ENCODE measurements at places on chromosomes 2 and 18.

DNA sequence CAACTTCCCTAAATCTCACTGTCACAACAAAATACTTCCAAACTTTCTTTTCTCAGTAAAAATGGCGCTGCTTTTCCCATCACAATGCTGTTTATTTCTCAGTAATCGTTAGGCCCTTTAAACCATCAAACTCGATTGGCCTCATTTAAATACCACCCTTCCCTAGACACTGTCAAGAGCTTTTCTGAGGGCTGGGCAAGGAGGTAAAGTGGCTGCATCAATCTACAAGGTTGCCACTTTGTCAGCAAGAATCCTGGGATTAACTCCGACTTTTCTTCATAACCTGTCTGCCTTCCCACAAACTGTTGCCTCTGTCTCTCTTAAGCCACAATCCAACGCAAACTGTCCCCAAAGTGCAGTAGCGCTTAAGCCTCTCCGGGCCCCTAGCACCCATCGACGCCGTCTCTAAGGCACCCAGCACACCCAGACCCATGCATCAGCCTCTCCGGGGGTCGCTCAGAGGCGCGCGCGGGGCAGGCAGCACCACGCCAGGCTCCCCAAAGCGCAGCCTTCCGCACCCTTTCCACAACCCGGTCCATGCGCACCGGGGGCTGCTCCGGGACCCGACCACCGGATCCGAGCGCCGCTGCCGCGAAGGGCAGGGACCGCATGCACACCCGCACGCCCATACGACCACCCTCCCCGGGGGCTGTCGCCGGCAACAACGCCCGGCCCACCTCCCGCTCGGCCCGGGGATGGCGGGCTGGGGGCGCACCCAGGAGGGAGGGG, 683 bp downstream of the MBOAT2 start:
- no peak for DNase-seq

DNA sequence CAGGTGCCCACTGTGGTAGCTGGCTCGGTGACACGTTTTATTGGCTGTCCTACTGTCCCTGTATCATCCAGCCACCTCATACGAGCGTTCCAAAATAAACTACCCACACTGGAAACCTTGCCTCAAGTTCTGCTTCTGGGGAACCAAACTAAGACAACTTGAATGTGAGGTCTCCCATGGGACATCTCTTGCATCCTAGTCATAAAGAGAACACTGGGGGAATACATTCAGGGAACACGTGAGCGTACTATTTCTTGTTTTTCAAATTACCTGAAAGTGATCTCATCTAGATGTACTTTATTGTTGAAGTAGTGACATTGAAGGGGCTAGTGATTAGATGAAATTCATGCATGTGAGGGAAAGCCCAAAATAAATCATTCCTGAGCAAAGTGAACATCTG, 15.0 kb downstream of the LYG2 start:
- no peak for DNase-seq

DNA sequence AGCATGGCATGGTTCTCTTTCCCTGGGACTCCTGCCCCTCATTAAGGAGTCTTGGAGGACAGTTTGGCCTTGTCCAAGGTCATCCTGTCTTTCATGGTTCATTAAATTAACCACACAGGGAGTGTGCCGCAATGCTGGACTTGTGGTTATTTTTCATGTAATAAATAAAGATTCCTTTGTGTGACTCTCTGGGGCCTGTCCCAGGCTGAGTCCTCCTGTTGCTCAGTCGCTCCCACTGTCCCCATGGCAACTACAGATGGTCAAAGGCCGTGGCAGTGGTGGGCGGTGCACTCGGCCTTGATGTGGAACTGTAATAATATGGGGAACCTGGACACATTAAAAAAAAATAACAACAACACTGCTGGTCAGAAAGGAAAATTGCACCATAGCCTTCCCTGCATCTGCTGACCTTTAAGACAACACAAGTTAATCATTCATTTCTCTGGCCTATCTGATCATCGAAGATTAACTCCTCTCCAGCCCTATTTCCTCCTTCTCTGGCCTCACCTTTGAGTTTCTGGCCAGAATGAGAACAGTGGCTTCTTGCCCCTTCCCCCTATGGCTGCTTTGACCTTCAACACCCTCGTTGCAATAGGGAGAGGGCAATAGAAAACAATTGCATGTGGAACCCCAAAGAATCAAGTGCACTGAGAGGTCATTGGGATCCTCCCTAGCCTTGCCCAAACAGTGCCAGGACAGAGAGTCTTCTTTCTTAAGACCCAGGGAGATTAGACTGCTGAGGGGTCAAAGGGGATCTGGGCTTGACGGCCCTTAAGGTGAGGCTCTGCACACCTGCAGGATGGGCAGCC, 44.7 kb downstream of the PSD4 start:
- DNase-seq: no peak

DNA sequence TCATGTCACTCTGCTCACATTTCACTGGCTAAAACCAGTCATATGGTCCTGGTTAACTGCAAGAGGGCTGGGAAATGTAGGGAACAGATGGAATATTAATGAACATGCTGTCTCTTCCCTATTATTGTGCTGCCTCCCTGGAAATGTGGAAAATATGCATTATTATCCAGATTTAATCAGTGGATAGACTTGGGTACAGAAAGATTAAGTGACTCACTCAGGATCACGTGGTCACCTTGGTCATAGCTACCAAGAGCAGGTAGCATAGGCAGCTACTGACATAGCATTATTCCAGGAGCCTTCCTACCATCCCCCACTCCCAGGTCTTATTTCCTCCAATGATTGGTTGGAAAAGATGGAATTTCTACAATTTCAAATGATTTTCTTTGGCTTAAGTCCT, 141.1 kb downstream of the HRH4 start:
- DNase-seq: no peak

DNA sequence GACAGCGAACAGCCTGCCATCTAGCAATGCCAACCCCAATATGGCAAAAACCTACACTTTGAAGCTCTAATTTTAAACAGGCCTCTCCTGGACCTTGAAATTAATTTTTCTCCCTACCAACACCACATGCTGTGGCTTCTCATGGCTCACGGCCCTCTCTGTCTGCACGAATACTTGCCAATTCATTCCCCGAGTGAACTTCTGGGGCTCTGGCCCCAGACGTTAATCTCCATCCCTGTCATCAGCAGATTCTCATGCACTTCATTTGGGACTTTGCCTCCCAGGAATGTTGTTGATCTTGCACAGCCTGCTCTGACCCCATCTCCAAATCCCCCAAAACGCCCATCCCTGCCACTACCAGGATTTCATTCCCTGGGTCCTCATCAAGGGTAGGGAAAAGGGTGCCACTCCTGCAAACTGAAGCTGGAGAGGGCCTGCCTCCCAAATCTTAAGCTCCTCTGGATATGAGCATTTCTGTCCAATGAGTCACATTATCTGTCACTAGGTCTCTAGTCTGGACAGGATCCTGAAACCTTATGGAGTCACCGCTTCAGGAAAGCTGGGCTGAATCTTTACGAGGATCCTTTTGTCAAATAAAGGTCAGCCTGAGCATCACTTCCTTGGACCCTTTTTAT, 10.4 kb downstream of the FIGLA start:
- no peak for DNase-seq
